ENCODE measurements at places on chromosomes 16 and 17. TPM values are rescaled to one million over a fixed set of nuclear protein-coding genes. Genes with fewer than 3 reads are reported as not detected.

DNA sequence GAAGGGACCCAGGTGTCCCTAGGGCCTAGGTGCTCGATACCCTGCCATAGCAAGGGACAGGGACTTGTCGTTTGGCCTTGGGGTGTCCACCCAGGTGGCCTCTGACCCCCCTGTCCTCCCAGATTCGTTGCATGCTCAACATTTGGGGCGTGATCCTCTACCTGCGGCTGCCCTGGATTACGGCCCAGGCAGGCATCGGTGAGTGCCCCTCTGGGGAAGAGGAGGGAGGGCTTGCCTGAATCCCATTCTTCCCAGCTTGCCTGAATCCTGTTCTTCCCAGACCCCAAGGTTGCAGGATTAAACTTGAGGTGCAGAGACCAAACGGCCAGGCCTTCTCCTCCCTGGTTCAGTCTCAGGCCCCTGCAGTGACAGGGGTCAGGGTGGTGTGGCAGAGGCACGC lies 3.2 kb downstream of the SLC12A3 start:
- H3K27me3 ChIP-seq: no peaks in the 10 kb centered on the region
- H3K36me3 ChIP-seq: no peaks in the 10 kb centered on the region
- H3K4me3 ChIP-seq: no peak overlapping the region
- H3K4me1 ChIP-seq: peaks cover 8% of the 10 kb centered on the region
- DNase-seq: no peak
- no peak overlapping the region for H3K27ac ChIP-seq

- peaks cover 7% of the 10 kb centered on the region for H3K4me1 ChIP-seq
- H3K27me3 ChIP-seq: no peaks in the 10 kb centered on the region
- no peak overlapping the region for H3K4me3 ChIP-seq
- no peaks in the 10 kb centered on the region for H3K36me3 ChIP-seq
- DNase-seq: peak; percentile 77
Observed at GRCh38 chr17:31580706-31581490, 189.4 kb downstream of the RAB11FIP4 start.

GRCh38 chr16:89489898-89490438 lies 393 bp downstream of the ANKRD11 start:
- peak overlapping the region; percentile 80 for H3K27ac ChIP-seq
- peaks cover 21% of the 10 kb centered on the region for H3K4me1 ChIP-seq
- no peaks in the 10 kb centered on the region for H3K27me3 ChIP-seq
- no peak for DNase-seq

DNA sequence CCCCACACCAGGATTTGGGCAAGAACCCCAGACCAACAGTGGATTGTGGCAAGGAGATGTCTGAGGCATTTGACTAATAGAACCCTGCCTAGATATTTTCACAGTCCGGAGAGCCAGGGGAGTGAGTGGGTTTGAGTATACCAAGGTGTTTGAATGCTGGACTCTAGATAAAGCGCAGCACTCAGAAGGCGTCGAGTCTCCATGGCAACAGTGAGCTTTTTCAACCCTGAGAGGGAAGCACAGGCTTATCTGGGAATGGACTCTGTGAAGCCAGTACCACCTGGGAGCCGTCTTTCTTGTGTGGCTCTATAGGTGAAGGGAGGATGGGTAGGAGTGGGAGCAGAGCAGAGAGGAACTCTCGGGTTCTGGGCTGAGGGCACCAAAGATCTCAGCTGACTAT lies 147.0 kb downstream of the SHISA6 start:
- no peak overlapping the region for H3K27ac ChIP-seq
- H3K36me3 ChIP-seq: no peaks in the 10 kb centered on the region
- no peak for DNase-seq
- no peak overlapping the region for H3K4me3 ChIP-seq
- H3K27me3 ChIP-seq: no peaks in the 10 kb centered on the region

DNA sequence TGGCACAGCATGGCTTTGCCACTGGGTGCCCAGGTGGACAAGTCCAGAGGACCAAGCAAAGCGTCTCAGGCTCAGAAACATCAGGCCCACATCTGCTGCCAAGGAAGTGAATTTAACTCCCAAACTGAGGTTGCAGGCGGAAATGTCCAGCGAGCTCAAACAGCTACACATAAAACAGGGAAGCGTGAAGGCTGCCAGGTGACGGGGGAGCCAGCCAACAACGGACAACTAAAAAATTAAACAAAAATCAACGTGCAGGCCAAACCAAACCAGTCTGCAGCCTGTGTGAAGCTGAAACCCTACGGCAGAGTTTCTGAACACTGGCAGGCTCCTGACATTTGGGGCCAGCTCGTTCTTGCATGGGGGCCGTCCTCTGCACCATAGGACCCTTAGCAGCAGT lies 2.5 kb downstream of the TK1 start:
- peak; percentile 67 for DNase-seq
- no peaks in the 10 kb centered on the region for H3K36me3 ChIP-seq
- H3K27ac ChIP-seq: peak overlapping the region; percentile 64
- no peaks in the 10 kb centered on the region for H3K27me3 ChIP-seq

- peaks cover 14% of the 10 kb centered on the region for H3K36me3 ChIP-seq
- no peak overlapping the region for H3K4me3 ChIP-seq
- DNase-seq: no peak
- no peaks in the 10 kb centered on the region for H3K4me1 ChIP-seq
- no peak overlapping the region for H3K27ac ChIP-seq
Observed at GRCh38 chr16:89292443-89293078, 75.1 kb downstream of the ZNF778 start.

- H3K27ac ChIP-seq: no peak overlapping the region
- no peak overlapping the region for H3K4me3 ChIP-seq
- no peaks in the 10 kb centered on the region for H3K36me3 ChIP-seq
- no peak for DNase-seq
- H3K4me1 ChIP-seq: no peaks in the 10 kb centered on the region
- H3K27me3 ChIP-seq: no peaks in the 10 kb centered on the region
Observed at GRCh38 chr17:10265100-10265810, 66.8 kb upstream of the GAS7 start.

GRCh38 chr17:36001110-36001771 lies at the start of gene CCL15:
Gene CCL15 (minus strand): TSS chr17:36001553. CDS start chr17:36001492, 61 bp downstream.
- no peak within 1 kb of the TSS for H3K27ac ChIP-seq
- DNase-seq: no peak
- H3K4me3 ChIP-seq: no peak within 1 kb of the TSS

- no peak overlapping the region for H3K27ac ChIP-seq
- H3K4me3 ChIP-seq: no peak overlapping the region
- H3K36me3 ChIP-seq: no peaks in the 10 kb centered on the region
- H3K27me3 ChIP-seq: no peaks in the 10 kb centered on the region
- no peaks in the 10 kb centered on the region for H3K4me1 ChIP-seq
Observed at GRCh38 chr16:46745617-46746016, 2.5 kb downstream of the MYLK3 start.

DNA sequence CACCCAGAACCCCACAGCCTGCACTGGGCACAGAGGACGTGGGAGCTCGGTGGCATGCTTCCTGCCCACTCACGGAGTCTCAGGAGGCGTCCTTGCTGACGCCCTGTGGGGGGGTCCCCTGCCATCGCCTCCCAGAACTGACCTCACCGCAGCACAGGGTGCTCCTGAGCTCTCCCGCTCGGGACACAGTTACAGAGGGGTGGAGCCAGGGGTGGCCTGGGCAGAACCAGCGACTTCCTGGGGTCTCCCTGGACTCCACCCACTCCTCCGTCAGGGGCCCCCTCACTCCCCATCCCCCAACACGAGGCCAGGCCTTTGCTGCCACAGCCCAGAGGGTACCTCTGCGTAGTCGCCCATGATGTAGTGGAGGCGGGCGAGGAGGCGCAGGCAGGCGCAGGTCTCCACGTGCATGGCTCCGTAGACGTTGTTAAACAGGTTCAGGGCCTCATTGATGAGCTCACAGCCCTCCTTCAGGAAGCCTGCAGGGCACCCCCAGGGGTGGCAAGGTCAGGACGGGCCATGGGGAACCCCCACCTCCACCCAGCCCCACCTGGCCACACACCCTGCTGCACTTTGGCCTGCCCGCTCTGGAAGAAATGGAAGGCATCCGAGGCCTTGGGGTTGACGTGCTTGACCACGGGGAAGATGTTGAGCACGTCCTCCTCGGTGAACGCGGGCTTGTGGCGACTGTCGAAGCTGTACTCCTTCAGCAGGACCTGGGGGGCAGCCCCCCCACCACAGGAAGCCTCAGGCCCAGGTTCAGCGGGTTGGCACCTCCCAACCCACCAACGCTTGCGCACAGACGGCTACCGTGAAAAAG lies 17.8 kb downstream of the CLUH start:
- no peaks in the 10 kb centered on the region for H3K4me1 ChIP-seq
- DNase-seq: no peak
- H3K27ac ChIP-seq: no peak overlapping the region
- H3K36me3 ChIP-seq: peaks cover 80% of the 10 kb centered on the region

DNA sequence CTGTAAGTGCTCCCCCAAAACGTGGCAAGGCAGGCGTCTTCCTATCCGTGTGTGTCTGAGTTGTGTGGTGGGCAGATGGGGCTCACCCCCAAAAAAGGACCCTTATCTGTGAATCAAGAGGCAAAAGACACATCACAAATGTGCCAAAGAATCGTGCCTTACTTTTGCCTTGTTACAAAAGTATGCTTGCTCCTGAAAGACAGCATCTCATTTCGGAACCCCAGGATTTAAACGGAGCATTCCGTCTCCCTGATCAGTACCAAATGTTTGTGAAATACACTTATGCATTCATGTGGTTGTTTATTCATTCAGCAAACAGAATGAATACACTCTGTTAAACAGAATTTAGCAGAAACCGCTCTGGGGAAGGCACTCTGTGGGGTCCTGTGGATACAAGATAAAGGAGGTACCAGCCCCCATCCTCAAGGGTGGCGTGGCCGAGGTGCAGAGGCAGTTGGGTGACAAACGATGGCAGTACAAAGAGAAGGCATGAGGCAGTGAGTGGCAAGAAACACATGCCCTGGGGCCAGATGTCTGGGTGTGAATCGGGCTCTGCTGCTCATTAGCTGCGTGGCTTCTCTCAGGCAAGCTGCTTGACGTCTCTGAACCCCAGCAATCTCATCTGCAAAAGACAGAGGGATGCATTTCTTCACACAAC lies 654 bp downstream of the WFDC1 start:
- no peak overlapping the region for H3K4me3 ChIP-seq
- DNase-seq: no peak
- no peaks in the 10 kb centered on the region for H3K4me1 ChIP-seq
- peaks cover 4% of the 10 kb centered on the region for H3K27me3 ChIP-seq
- no peaks in the 10 kb centered on the region for H3K36me3 ChIP-seq
- no peak overlapping the region for H3K27ac ChIP-seq

GRCh38 chr17:83123896-83124801 lies 44.7 kb downstream of the METRNL start:
- H3K4me3 ChIP-seq: no peak overlapping the region
- H3K4me1 ChIP-seq: no peaks in the 10 kb centered on the region
- no peaks in the 10 kb centered on the region for H3K27me3 ChIP-seq
- no peak for DNase-seq
- H3K36me3 ChIP-seq: no peaks in the 10 kb centered on the region

GRCh38 chr16:83995754-83996153 lies 27.7 kb downstream of the NECAB2 start:
- no peaks in the 10 kb centered on the region for H3K27me3 ChIP-seq
- no peak overlapping the region for H3K4me3 ChIP-seq
- no peaks in the 10 kb centered on the region for H3K4me1 ChIP-seq

DNA sequence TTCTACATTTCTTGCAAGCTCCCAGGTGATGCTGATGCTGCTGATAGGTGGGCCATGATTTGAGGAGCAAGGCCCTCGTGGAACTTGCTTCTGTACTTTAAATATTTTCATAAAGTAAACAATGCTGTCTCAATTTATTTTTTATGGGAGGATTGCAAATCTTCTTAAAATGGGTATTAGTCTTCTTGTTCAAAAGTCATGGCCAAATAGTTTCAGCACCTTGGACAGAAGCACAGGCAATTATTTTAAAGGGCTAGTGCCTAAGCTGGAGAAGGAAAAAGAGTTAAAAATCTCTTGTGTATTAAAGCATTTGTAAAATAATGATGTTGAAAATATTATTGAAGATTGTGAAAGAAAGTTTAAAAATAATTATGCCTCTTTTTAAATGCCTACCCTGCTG lies 50.5 kb downstream of the GPR139 start:
- H3K4me3 ChIP-seq: no peak overlapping the region
- no peaks in the 10 kb centered on the region for H3K36me3 ChIP-seq
- H3K27ac ChIP-seq: no peak overlapping the region
- no peaks in the 10 kb centered on the region for H3K27me3 ChIP-seq

GRCh38 chr17:633641-634101 lies 81.0 kb downstream of the VPS53 start:
- DNase-seq: no peak
- no peaks in the 10 kb centered on the region for H3K36me3 ChIP-seq
- H3K4me1 ChIP-seq: no peaks in the 10 kb centered on the region
- H3K4me3 ChIP-seq: no peak overlapping the region
- no peaks in the 10 kb centered on the region for H3K27me3 ChIP-seq
- H3K27ac ChIP-seq: no peak overlapping the region

DNA sequence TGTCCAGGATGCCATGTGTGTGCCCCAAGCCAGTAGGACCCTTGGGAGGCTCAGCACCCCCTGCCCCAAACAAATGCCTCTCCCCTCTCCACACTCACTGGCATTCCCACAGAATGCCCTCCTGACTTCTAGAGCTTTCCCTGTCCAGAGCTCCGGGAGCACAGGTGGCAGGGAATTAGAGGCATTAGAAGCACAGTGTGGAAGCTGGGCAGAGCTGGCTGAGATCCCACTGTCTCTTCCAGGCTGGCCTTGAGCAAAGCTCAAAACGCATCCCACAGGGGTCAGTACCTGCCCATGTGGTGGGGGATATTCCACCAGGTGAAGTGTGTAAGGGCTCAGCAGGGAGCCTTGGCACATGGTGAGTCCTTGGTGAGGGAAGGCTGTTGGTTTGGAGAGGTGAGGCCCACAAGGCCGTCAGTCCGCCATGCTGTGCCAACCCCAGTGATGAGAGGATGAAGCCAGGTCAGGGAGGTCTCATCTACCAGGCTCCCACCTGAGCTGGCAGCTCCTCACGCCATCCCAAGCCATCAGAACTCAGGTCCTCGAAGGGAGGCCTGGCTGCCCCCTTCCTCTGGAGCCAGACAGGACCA lies 18.1 kb downstream of the ENDOV start:
- no peak for DNase-seq
- H3K27me3 ChIP-seq: no peaks in the 10 kb centered on the region
- no peak overlapping the region for H3K4me3 ChIP-seq

GRCh38 chr16:75272097-75272551 lies 20.7 kb upstream of the BCAR1 start:
- no peak overlapping the region for H3K4me3 ChIP-seq
- no peaks in the 10 kb centered on the region for H3K4me1 ChIP-seq
- DNase-seq: no peak
- H3K27me3 ChIP-seq: no peaks in the 10 kb centered on the region

GRCh38 chr16:73275024-73275423 lies 227.1 kb upstream of the ZFHX3 start:
- DNase-seq: no peak
- no peaks in the 10 kb centered on the region for H3K4me1 ChIP-seq
- no peak overlapping the region for H3K4me3 ChIP-seq
- H3K27ac ChIP-seq: no peak overlapping the region

Gene TPSG1
- not detected for total RNA-seq

Gene TMC7
- 0.51 TPM for total RNA-seq

Gene KCNH4
- total RNA-seq: 0.06 TPM

Gene HEATR9
- total RNA-seq: not detected

Gene TPSB2
- total RNA-seq: 0.69 TPM

Gene PPP1R27
- not detected for total RNA-seq

Gene ERN2
- 1.8 TPM for total RNA-seq

Gene PLEKHH3
- 26.3 TPM for total RNA-seq

Gene FBXW10
- total RNA-seq: not detected

Gene CDK10
- total RNA-seq: 60.0 TPM

Gene KRT33A
- not detected for total RNA-seq

Gene IGSF6
- total RNA-seq: 4.3 TPM

Measured in pancreas (tissue), 10 donors.